Renal cortex interstitium (tissue), 15 donors: ENCODE measurements at places on chromosomes 5 and 9.

DNA sequence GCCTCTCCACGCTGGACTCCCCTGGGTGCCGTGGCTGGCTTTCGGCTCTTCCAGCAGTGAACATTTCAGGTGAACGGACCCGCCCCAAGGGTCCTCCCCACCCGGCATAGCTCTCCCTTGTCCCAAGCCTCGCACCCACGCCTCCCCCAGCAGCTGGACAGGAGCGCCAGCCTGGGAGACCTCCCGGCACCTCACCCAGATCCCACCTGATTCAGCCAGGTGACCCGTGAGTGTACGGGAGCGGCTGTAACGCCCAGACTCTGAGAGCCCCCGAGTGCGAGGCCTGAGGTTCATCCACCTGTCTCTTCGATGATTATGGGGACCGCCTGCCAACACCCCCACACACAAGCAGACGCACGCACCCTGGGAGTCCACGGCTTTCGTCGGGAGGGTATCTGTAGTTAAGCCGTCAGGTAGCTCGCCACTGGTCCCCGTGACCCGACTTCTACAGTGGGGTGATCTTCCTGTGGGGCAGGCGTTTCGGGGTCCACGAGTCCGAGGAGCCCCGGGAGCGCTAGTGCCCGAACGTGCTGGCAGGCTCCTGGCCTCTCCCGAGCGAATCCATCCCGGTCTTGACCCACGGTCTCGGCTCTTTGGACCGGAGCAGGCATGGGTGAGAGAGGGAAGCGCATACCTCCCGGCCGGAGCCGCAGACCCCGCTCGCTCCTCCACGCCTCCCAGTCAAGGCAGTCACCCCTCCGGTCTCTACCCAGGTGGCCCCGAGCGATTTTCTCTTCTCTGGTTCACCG, 14.9 kb downstream of the TRIM7 start:
- DNase-seq: no peak

- DNase-seq: no peak
These were observed 326 bp downstream of the RIGI start for GRCh38 chr9:32525709-32526030.

- DNase-seq: no peak
These were observed 6.3 kb downstream of the FGF10 start for GRCh38 chr5:44382894-44383293.

DNA sequence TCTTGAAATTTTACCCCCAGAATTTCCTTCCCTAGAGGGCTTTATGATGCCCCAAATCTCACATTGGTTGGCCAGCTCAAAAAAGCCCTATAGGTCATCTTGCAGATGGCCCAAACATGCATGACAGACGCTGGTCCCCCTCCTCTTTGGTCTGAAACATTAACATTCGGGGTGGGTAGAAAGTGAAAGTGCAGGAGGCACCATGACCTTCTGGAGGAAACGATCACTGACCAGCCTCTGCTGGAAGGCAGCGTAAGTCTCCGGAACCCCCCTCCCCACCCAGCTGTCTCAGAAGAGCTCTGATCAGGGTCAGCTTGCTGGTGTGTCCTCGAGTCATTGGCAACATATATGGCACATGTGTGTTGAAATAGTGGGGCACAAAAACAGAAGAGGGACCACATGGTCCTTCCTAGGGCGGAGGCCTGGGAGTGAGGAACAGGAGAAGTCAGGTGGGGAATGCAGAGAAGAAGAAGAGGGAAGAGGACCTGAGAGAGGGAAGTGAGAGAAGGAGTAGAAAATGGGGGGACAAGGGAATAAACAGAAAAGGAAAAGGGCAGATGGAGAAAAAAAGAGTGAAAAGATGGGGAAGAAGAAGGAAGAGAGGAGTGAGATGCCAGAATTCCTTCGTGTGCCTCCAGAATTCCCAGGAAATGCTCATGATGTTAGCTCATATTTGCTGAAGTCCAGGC, 46.2 kb downstream of the IL31RA start:
- DNase-seq: no peak

GRCh38 chr5:179763215-179763945, 30.4 kb upstream of the LTC4S start:
- peak; percentile 48 for DNase-seq

GRCh38 chr9:78210841-78211301, 25.0 kb upstream of the CEP78 start:
- DNase-seq: no peak

GRCh38 chr5:171961117-171961516, 45.3 kb downstream of the FBXW11 start:
- no peak for DNase-seq

DNA sequence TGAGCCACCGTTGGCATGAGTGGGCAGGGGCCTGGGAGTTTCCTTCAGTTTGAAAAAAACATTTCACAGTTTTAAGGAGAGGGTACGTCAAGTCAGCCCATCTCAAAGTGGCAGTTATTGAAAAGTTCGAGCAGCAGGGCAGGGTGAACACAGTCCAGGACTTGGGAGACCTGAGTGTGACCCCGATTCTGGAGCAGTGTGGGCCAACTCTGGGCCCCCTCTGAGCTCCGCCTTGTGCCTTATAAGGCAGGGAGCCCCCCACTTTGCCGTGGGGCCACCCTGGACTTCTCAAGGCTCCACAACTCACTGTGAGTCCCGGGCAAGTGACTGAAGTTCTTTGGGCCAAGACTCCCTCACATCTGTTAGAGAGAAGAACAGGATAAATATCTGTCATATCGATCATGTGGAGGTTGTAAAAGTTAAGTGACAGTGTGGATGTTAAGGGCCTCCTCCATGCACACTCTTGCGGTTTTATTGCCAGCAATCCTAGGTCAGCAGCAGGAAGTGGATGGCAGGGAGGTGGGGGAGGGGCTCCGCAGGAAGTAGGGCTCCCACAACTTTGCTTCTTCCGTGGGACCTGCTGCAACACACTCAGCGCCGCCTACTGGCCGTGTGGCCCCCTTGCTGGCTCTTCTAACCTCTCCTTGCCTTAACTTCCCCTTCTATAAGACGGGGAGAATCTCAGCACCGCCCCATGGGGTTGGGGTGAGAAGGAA, 38.4 kb downstream of the HRH2 start:
- no peak for DNase-seq

- no peak for DNase-seq
These were observed 61.1 kb downstream of the PSD2 start for GRCh38 chr5:139856714-139857113.

DNA sequence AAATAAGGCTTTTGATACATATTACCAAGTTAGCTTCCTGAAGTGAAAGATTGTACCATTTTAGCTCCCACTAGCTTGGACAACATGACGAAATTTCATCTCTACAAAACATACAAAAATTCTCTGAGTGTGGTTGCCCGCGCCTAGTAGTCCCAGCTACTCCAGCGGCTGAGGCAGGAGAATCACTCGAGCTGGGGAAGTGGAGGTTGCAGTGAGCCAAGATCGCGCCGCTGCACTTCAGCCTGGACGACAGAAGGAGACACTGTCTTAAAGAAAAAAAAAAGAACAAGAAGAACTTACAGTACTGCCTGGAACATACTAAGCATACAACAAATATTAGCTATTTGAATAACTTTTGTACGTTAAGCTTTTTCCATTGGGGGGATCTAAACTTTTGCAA, 29.7 kb upstream of the NRG2 start:
- DNase-seq: no peak

DNA sequence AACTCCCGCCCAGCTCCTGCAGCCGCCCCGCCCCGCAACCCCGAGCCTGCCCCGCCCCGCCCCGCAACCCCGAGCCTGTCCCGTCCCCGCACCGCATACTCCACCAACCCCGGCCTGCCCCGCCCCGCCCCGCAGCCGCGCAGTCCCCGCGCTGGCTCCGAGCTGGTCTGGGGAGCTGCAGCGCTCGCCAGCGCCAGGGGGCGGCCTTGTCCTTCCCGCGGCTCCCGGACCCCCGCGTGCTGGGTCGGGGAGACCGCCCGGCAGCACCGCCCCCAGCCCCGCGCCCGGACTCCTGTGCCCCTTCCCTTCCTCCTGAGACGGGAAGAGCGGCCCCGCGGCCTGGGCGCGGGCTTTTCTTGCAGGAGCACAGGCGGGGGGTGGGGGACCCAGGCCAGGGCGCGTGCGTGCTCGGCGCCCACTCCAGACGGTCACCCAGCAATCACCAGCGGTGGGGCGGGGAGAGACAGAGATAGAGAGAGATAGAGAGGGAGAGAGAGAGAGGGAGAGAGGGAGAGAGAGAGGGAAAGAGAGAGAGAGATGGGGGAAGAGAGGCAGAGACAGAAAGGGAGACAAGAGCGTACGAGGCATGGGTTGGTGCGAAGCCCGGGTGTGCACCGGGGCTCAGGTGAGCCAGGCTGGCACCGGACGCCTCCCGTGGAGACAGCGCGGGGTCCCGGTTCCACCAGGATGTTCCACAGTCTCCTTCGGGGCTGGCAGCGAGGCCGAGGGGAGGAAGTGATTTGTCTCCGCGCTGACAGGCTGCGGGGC, 14.7 kb upstream of the TMEM250 start:
- DNase-seq: no peak

DNA sequence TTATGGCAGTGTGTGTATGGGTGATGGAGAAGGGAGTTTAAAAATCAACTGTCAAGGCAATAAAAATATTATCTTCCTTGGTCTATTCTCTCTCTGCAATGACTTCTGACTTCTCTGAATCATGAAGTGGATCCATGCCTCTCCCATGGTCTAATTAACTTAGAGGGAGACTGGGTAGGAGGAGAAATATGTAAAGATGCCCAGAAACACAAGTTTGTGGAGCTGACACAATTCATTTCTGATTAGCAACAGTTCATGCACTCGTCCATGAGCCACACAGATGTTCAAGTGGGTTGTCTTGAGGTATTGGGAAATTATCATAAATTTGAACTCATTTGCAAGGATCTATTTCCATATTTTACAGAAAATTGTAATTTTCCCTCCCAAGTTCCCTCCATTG, 38.1 kb downstream of the INSYN2B start:
- DNase-seq: no peak

- DNase-seq: peak; percentile 38
These were observed 909 bp downstream of the NDFIP1 start for GRCh38 chr5:142109331-142110045.

GRCh38 chr5:108382784-108383330, 959 bp upstream of the FBXL17 start:
- DNase-seq: no peak

DNA sequence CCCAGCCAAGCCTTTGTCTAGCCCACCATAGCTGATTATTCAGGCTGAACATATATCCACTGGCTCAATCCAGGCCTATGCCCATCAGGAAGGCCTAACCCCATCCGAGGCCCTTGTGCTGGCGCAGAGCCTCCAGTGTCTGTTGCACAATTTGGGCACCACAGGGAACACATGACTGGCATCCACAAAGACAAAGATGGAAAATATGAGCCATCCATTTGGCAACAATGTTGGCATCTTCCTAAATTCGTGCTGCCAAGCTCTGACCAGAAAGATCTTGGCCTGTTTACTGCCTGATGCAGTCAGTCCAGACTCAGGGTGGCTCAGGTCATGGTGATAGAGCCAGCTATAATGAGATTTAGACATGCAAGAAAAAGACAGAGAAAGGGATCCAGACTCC, 233.8 kb downstream of the PIK3R1 start:
- DNase-seq: no peak

GRCh38 chr9:2023532-2023931, 8.4 kb downstream of the SMARCA2 start:
- DNase-seq: no peak

DNA sequence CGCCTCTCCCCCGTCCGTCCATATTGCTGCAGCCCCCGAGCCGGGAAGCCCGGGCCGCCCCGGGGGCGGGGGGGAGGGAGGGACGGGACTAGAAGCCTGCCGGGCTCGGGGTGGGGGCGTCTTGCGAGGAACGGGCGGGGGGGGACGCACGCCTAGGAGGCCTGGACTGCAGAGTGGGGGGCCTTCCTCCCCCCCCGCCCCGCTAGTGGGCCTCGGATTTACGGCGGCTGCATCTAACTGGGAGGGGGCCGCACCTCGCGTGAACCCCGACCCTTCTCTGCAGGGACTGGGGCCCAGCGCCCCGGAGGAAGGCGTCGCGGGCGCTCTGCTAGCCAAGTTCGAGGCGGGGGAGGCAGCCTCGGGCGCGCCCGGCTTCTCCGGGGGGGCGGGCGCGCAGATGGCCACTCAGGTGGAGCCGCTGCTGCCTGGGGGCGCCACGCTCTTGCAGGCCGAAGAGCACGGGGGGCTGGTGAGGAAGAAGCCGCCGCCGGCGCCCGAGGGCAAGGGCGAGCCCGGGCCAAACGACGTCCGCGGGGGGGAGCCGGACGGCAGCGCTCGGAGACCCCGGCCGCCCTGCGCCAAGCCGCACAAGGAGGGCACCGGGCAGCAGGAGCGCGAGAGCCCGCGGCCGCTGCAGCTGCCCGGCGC, at the start of gene LARP1:
Gene LARP1 (plus strand): TSS at position 17 of the 648 bp plus-strand sequence. CDS start 381 bp downstream, at position 398.
- DNase-seq: no peak
